ENCODE measurements at places on chromosomes 6 and 20.

DNA sequence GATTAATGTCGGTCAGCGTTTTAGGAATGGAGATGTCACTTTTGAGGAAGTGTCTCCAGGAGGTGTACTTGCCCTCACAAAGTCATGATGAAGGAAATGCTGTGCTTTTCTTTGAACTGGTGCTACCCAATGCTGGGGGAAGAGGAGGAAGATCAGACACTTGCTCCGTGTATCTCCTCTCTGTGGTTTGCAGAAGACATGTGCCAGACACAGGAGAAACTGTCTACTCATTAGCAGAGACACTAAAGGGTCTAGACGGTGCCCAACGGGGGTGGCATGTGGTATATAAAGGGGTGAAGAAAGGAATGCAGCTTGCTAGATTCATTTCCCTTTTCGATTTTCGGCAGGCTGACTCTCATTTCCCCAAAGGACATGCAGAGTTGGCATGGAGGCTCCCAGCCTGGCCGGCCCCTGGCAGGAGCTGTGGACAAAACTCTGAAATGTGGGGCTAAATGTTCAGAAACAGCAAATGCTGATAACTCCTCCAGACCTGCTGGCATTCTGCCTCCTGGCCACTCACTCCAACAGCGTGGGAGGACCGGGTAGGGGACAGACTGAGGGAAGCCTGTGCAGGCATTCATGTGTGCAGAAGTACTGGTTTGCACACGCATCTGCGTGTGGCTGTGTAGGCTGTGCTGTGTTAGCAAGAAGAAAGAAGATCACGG, 59.6 kb upstream of the QKI start:
- no peak for DNase-seq

DNA sequence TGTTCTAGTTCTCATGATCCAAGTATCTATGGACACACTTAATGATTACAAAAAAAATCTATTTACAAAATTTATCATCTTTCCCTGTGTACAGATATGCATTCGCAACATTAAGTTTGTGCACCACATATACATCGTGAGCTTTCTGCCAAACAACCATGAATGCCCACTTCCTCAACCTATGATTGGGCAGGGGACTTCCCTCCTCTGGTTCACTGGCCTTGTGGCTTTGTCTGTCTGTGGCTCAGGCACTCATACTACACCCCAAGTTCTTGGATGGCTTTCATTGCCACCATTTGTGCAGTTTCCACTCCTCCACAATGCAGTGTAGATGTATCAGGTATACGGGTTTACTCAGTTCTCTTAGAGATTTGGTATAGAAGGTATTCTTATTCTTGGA, 74.9 kb downstream of the HS3ST5 start:
- DNase-seq = no peak

DNA sequence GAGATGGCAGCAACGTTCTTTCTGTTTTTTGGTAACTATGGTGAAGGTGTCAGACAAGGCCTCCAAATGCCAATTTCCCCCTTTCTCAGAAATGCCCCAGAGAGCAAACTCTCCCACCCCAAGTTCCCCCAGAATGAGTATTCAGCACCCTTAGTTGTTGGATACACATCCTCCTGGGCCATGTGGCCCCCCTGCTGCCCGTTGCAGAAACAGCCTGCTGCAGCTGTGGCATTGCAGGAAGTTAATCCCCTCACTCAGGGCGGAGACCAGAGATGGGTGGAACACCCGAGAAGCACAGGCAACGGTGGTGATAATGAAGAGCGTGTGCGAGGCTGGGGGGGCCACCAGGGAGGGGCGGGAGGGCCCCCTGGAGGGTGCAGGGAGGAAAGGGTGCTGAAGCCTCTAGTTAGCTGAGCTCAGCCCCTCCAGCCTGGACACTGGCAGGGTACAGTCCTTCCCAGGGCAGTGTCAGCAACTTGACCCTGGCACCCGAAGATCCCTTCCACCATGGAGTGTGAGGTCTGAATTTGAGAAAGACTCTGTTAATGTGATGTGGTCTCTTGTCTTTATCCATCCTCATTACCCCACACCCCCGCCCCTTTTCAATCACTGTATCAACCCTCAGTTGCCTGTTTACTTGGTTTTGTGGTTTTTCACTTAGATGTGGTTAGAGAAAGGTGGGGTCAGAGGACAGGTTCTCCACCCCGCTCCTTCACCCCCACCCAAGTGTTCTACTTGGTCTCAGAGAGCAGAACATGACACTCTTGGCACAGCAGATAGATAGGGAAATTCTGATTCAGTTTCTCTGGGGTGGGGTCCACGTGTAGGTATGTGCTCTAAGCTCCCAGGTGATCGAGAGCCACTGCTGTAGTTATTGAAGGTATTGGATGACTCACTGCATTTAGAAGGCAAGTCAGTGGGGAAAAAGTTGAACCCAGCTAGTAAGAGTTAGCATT, 208.8 kb upstream of the SUPT3H start:
- DNase-seq = no peak

DNA sequence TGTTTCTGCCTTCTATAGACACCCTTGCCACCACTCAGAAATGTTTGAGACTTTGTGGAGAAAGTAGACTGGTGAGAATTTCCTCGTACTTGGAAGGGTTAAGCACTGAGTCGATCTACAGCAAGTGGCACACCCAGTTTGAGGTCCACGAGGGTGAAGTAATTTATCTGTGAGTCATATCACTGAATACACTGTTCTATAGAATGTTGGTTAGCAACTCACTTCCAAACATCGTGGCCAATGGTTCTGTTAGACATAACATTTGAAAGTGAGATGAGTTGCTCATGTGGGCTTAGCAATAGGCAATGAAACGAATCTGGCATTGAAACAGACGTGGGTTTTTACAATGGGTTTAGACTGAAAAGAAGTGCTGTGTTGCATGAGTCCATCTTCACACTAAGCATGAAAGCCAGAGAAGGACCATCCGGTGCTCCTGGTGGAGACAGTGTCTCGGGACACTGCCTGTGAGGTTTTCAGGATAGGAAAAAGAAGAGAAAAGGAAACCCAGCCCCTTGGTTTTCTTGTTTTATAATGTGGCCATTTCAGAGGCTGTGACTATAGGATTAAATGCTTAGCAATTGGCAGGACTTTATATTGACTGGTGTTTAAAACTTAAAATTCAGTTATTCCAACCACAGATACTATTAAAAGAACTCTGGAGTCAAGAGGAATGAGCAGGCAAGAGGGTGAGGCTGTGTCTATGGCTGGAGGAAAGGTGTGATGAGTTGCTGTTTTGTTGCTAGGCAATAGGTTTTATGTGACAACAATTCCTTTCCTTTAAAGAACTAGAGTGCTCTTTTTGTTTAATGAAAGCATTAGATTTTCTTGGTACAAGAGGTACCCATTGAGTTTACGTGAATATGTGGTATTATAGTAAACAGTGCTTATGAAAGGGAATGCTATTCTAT, 31.0 kb upstream of the EZR start:
- peak; percentile 95 for DNase-seq

DNA sequence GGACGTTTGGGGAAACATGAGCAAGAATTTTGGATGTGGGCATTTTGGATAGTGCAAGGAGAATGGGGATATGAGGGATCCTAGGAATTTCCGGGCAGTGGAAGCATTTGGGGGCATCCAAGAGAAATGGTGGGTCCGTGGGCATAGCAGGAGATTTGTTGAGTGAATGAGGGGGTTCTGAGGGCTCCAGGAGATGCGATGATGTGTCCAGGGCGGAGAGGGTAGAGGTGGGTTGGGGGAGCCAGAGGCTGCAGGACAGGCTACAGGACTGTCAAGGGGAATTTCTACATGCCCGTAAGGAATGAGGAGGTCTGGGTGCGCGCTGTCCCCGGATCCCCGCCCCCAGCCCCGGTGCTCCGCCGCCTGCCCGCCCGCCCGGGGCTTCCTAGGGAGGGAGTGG, 364 bp downstream of the FRS3 start:
- DNase-seq = no peak

DNA sequence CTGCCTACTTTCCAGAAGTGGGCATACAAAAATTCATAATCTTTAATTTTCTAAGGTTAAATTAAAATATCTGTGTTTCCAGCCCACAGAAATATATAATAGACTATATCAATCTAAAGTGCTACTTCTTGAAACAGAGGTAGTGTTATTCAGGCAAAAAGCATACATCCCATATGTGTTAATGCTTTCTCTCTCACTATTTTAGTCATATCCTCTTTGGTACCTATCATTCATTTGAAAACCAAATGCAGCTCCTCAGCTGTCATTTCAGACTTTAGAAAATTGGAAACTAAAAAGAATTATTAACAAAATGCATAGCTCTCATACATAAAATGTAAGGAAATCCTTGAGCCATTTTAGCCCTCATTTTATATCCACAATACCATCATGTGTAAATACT, 925 bp downstream of the FHL5 start:
- no peak for DNase-seq

DNA sequence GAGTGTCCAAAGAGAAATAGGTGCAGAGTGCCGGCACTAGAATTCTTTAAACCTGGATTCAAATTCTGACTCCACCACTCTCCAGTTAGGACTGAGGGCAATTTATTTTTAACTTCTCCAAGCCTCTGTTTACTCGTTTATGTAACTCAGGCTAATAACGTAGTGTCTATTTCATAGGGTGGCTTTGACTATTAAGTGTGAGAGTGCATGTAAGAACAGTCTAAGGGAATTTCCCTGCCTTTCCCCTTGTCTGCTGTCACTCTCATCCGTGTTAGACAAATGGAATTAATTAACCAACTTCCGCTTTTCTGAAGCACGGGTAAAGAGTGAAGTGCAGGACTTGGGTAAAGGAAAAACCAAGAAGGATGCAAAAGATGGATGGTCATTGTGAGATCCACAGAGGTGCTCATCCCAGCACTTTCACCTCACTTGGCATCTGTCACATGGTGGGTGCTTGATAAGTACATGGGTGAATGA, 4.1 kb upstream of the ZKSCAN8 start:
- DNase-seq = peak; percentile 59

GRCh38 chr20:13174402-13174801, 46.7 kb upstream of the ISM1 start:
- no peak for DNase-seq

DNA sequence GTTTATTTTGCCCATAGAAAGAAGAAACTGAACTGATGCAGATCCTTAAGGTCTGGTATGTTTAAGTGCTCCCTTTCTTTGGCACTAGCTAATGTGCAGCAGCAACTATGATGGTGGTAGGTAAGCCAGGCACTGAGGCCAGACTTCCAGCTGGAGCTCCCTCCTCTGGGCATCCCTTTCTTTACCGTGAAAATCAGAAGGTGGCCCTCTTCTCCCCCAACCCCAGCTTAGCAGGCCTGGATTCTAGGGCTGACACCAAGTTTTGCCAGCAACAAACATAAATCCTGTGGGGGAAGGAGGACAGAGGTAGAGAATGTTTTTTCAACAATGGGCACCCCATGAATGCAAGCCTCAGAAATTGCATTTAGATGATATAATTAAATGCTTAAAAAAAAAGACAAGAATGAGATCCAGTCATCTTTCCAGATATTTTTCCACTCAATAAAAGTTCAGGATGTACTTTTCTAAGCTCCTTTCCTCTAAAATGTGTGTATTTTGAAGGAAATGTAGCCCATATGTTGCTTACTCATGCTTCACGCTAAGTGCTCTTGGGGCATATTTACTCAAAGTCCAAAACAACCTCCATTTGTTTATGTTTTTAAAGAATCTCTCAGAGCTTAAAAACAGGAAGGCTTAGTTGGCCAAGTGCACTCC, 123.9 kb upstream of the NXT1 start:
- DNase-seq = no peak

GRCh38 chr6:81767163-81767891, 14.8 kb upstream of the TENT5A start:
- peak; percentile 96 for DNase-seq

DNA sequence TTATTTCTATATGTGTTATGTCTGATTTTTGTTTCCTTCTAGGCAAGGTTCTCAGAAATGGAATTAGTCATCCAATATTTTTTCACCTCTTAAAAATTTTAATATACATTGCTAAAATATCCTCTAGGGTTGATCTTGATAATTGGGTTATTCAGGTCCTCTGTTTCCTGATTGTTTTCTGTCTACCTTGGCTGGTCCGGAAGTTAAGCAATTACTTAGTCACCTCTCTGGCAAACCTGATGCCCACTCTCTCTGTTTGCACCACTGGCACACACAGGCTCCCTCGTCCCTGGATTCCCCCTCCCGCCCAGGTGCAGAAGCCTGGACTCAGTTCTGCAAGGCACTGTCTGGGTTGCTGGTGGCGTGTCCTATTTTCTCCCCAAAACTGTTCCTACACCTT, 27.7 kb downstream of the CST9L start:
- no peak for DNase-seq

DNA sequence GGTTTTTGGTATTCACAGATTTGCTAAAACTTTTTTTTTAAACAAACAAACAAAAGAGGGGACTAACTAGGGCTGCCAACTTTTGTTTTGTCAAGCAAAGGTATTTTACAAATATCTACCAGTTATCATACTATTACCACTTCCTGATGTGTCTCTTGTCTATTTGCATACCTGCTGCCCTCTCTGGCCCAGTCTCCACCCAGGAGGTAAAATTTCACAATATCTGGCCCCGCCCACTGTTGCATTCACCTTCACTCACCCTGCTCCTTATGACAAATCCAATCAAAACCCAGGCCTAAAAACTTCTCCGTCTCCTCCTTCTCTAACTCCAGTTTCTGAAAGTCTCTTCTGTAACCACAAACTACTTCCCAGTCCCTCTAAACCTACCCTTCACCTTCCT, 82.2 kb downstream of the TRERF1 start:
- no peak for DNase-seq

Measured in EH (cell line).